ENCODE measurements at places on chromosomes 3 and 15. TPM values are rescaled to one million over a fixed set of nuclear protein-coding genes. Genes with fewer than 3 reads are reported as not detected.

- no peak overlapping the region for H3K4me3 ChIP-seq
- H3K36me3 ChIP-seq = no peaks in the 10 kb centered on the region
- H3K27me3 ChIP-seq = no peaks in the 10 kb centered on the region
- peaks cover 15% of the 10 kb centered on the region for H3K4me1 ChIP-seq
- peak overlapping the region; percentile 28 for H3K27ac ChIP-seq
- no peak for DNase-seq
Measured at GRCh38 chr3:174294616-174295015, 564.5 kb upstream of the NAALADL2 start.

DNA sequence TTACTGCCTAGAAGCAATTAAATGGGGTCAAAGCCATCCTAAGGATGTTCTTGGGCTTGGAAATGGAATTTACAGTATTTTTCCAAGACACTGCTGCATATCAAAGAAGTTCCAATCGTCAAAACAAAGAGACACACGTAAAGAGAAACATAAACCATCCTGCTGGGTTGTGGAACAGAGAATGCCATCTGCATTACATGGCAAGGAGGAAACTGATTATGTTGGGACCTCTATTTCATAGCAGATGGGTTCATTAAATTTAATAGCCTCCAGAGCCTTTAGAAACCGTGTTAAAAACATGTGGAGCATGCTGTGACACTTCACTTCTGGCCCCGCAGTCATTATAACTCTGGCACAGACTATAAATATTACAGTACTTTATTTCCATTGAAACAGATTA lies 154.6 kb downstream of the LRTM1 start:
- H3K27me3 ChIP-seq = peaks cover 4% of the 10 kb centered on the region
- no peak overlapping the region for H3K4me3 ChIP-seq
- DNase-seq = no peak
- H3K4me1 ChIP-seq = no peaks in the 10 kb centered on the region
- no peaks in the 10 kb centered on the region for H3K36me3 ChIP-seq

DNA sequence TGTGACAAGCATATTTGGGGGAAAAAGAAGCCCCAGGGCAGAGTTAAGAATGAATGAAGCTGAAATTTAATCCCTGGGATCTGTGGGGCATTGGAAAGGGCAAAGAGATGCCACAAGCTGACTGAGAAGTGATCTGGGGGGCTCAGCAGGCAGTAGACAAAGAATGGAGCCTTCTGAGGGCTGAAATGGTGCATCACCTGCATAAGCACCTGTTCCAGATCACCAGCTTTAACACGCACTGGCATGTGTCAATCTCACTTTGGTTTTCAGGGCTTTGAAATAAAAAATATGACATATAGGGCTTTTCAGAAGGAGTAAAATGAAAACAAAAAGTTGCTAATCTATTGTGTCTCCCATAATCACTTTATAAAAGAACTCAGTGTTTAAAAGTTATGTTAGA lies 210.8 kb upstream of the ARHGEF26 start:
- H3K36me3 ChIP-seq = no peaks in the 10 kb centered on the region
- no peak overlapping the region for H3K4me3 ChIP-seq
- no peak overlapping the region for H3K27ac ChIP-seq
- peaks cover 3% of the 10 kb centered on the region for H3K4me1 ChIP-seq
- no peaks in the 10 kb centered on the region for H3K27me3 ChIP-seq
- no peak for DNase-seq

- no peak overlapping the region for H3K27ac ChIP-seq
- no peak for DNase-seq
- no peaks in the 10 kb centered on the region for H3K4me1 ChIP-seq
Measured at GRCh38 chr3:89562373-89562772, 455.0 kb downstream of the EPHA3 start.

GRCh38 chr15:25536801-25537611 lies 98.2 kb upstream of the UBE3A start:
- H3K27ac ChIP-seq = no peak overlapping the region
- H3K4me1 ChIP-seq = no peaks in the 10 kb centered on the region

DNA sequence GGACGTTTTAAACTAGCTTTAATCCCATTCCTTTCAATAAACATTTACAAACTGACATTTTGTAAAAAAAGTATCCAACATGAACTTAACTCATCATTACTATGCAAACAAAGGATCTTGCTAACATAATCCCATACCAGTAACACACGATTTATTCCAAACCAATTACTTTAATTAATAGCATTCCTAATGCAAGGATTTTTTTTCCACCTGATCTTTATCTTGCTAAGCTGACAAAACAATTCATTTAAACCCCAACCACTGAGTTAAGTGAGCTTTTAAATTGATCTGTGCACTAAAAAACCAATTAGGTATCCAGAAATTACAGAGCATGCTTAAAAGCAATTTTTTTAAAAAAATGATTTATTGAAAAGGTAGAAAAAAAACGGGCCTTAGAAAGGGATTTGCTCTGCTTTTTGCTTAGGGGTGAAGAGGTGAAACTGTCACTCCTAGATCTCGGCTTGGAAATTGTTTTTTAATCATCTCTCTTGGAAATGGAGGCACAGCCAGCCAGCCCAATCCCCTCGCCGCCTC lies 1.2 kb downstream of the SH3BP5 start:
- peak overlapping the region; percentile 98 for H3K4me3 ChIP-seq
- H3K27ac ChIP-seq = peak overlapping the region; percentile 68
- no peaks in the 10 kb centered on the region for H3K27me3 ChIP-seq
- no peaks in the 10 kb centered on the region for H3K36me3 ChIP-seq

- H3K4me3 ChIP-seq = no peak overlapping the region
- no peaks in the 10 kb centered on the region for H3K36me3 ChIP-seq
Measured at GRCh38 chr15:88776646-88777045, 26.6 kb upstream of the ACAN start.

Gene TSPAN3
- 497 TPM for polyA plus RNA-seq

GRCh38 chr3:194092881-194093301 lies 43.1 kb upstream of the HES1 start:
- H3K27ac ChIP-seq = no peak overlapping the region
- no peak overlapping the region for H3K4me3 ChIP-seq
- DNase-seq = no peak
- no peaks in the 10 kb centered on the region for H3K27me3 ChIP-seq

Gene SLC12A1
- not detected for polyA plus RNA-seq

Gene GP9
- not detected for polyA plus RNA-seq

Gene EBLN2
- polyA plus RNA-seq = 5.8 TPM

DNA sequence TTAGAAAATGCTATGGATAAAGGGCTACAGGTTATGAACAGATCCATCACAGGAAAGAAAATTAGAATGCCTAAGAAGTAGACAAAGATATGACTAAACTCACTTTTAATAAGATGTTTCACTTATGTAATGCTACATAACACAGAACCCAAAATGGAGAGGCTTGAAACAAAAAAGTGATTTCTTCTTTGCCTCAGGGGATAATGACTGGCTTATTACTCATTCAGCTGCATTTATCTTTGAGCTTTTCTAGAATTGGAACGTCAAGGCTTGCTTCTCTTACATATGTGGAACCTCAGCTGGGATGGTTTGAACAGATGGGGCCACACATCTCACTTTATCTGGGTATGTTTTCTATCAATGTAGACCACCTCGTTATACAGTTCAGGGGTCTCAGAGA lies 120.6 kb upstream of the EPHA3 start:
- no peaks in the 10 kb centered on the region for H3K27me3 ChIP-seq
- no peak for DNase-seq
- no peak overlapping the region for H3K27ac ChIP-seq
- H3K36me3 ChIP-seq = no peaks in the 10 kb centered on the region
- no peaks in the 10 kb centered on the region for H3K4me1 ChIP-seq
- H3K4me3 ChIP-seq = no peak overlapping the region

Gene RYR3
- 0.36 TPM for polyA plus RNA-seq

- no peaks in the 10 kb centered on the region for H3K36me3 ChIP-seq
- peaks cover 77% of the 10 kb centered on the region for H3K4me1 ChIP-seq
- no peaks in the 10 kb centered on the region for H3K27me3 ChIP-seq
- H3K4me3 ChIP-seq = no peak overlapping the region
- no peak for DNase-seq
Measured at GRCh38 chr3:32844914-32845313, 27.1 kb downstream of the TRIM71 start.

DNA sequence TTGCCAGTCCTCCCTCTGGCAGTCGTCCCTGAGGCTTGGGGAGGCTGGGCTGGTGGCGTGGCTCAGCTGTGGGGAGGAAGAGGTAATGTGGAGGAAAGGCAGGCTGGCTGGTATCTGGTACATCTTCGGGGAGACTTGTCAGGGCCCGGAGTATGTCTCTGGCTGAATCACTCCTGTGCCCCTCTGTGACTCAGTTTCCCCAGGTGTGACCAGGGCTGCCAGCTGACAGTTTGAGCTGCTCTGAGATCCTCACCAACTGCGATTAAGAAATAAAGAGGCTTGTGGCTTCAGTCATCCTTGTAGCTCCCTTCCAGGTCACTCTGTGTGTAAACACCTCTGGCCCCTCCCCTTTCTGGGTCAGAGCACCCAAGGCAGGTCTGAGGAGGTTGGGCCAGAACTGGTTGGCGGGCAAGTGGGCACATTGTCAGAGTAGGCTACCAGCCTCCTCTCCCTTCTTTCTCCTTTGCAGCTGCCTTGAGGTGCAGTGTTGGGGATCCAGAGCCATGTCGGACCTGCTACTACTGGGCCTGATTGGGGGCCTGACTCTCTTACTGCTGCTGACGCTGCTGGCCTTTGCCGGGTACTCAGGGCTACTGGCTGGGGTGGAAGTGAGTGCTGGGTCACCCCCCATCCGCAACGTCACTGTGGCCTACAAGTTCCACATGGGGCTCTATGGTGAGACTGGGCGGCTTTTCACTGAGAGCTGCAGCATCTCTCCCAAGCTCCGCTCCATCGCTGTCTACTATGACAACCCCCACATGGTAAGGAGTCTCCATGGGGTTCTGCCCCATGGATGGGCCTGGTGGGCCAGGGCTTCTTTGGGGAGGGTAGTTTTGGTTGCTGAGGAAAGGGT lies 3.0 kb downstream of the TEX264 start:
- DNase-seq = no peak
- H3K4me1 ChIP-seq = peaks cover 13% of the 10 kb centered on the region
- H3K27ac ChIP-seq = no peak overlapping the region
- H3K4me3 ChIP-seq = no peak overlapping the region
- no peaks in the 10 kb centered on the region for H3K27me3 ChIP-seq

GRCh38 chr15:78977591-78978347 lies 32.9 kb upstream of the CTSH start:
- H3K4me1 ChIP-seq = no peaks in the 10 kb centered on the region
- DNase-seq = no peak
- H3K4me3 ChIP-seq = no peak overlapping the region
- no peaks in the 10 kb centered on the region for H3K27me3 ChIP-seq

DNA sequence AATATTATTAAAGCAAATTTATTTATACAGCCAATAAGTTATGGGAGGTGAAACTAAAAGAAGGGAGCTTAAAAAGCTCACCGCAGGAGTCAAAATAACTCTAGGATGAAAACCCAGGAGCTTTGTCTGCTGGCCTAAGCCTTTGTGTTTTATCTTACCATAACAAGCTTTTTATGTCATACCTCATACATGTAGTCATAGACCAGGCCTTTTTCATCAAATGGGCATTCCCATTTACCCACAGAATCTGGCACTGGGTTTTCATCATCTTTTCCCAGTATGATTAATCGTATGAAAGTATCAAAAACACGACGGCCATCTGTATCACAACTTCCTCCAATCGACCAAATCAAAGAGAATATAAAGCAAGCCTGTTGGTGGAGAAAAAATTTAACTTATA lies 122.8 kb downstream of the DNAH12 start:
- no peak overlapping the region for H3K27ac ChIP-seq
- no peak overlapping the region for H3K4me3 ChIP-seq
- H3K27me3 ChIP-seq = no peaks in the 10 kb centered on the region

GRCh38 chr15:30953731-30954378 lies 37.6 kb downstream of the MTMR10 start:
- H3K27me3 ChIP-seq = no peaks in the 10 kb centered on the region
- H3K36me3 ChIP-seq = peaks cover 5% of the 10 kb centered on the region
- peak; percentile 18 for DNase-seq
- H3K4me1 ChIP-seq = no peaks in the 10 kb centered on the region
- no peak overlapping the region for H3K27ac ChIP-seq
- H3K4me3 ChIP-seq = no peak overlapping the region

Gene IGSF11
- polyA plus RNA-seq = 1.0 TPM

GRCh38 chr3:50289130-50289529 lies 3.1 kb downstream of the IFRD2 start:
- no peak overlapping the region for H3K4me3 ChIP-seq
- H3K36me3 ChIP-seq = no peaks in the 10 kb centered on the region
- H3K27me3 ChIP-seq = no peaks in the 10 kb centered on the region
- no peak overlapping the region for H3K27ac ChIP-seq
- no peak for DNase-seq

DNA sequence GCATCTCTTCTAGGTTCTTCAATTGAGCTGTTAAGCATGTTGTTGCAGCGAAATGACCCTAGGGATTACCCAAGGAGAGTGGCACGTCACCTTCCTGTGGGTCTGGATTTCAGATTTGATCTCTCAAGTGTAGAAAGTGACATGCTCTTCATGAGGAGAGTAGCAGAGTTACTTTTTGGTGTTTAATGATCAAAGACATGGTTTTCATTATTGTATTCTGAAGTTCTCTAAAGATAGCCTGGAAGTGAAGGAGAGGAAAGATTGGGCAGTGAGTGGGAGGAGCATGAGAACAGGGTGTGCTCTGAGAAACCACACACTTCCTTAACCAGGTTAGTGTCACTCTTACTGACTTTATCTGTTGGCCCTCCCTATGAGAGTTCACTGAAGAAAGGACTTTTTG lies 153.6 kb downstream of the AKAP13 start:
- no peak overlapping the region for H3K27ac ChIP-seq
- DNase-seq = no peak
- H3K4me1 ChIP-seq = no peaks in the 10 kb centered on the region
- no peaks in the 10 kb centered on the region for H3K27me3 ChIP-seq
- H3K36me3 ChIP-seq = no peaks in the 10 kb centered on the region

Gene SLC41A3
- polyA plus RNA-seq = 29.3 TPM

Gene USP50
- polyA plus RNA-seq = 0.29 TPM

- H3K4me1 ChIP-seq = no peaks in the 10 kb centered on the region
- H3K36me3 ChIP-seq = no peaks in the 10 kb centered on the region
- DNase-seq = peak; percentile 33
- peaks cover 4% of the 10 kb centered on the region for H3K27me3 ChIP-seq
- H3K27ac ChIP-seq = no peak overlapping the region
Measured at GRCh38 chr3:114093596-114093995, 37.1 kb downstream of the QTRT2 start.

Gene GXYLT2
- 24.9 TPM for polyA plus RNA-seq

- H3K27ac ChIP-seq = no peak overlapping the region
- peaks cover 5% of the 10 kb centered on the region for H3K4me1 ChIP-seq
- no peaks in the 10 kb centered on the region for H3K36me3 ChIP-seq
- no peak for DNase-seq
- no peaks in the 10 kb centered on the region for H3K27me3 ChIP-seq
Measured at GRCh38 chr3:197580253-197580691, 24.5 kb upstream of the BDH1 start.

Gene MYO5C
- 6.7 TPM for polyA plus RNA-seq

- peaks cover 5% of the 10 kb centered on the region for H3K4me1 ChIP-seq
- no peak overlapping the region for H3K27ac ChIP-seq
- no peak for DNase-seq
- H3K36me3 ChIP-seq = no peaks in the 10 kb centered on the region
Measured at GRCh38 chr15:82183121-82184031, 79.2 kb downstream of the EFL1 start.

Gene HES1
- polyA plus RNA-seq = 131 TPM

- H3K27me3 ChIP-seq = no peaks in the 10 kb centered on the region
- no peaks in the 10 kb centered on the region for H3K36me3 ChIP-seq
- H3K27ac ChIP-seq = no peak overlapping the region
- H3K4me3 ChIP-seq = no peak overlapping the region
- DNase-seq = no peak
- H3K4me1 ChIP-seq = peaks cover 7% of the 10 kb centered on the region
Measured at GRCh38 chr3:43018246-43018645, 39.1 kb downstream of the GASK1A start.

Measured in hepatocyte (in vitro differentiated cells).